ENCODE measurements at places on chromosomes 12 and 14.
A peak's percentile ranks its signal among the peaks of the same experiment; 100 is the strongest.

GRCh38 chr14:39025250-39025809, 77.7 kb downstream of the SEC23A start:
- DNase-seq: no peak

- no peak for DNase-seq
Measured at GRCh38 chr12:52534482-52534881, 14.3 kb upstream of the KRT5 start.

DNA sequence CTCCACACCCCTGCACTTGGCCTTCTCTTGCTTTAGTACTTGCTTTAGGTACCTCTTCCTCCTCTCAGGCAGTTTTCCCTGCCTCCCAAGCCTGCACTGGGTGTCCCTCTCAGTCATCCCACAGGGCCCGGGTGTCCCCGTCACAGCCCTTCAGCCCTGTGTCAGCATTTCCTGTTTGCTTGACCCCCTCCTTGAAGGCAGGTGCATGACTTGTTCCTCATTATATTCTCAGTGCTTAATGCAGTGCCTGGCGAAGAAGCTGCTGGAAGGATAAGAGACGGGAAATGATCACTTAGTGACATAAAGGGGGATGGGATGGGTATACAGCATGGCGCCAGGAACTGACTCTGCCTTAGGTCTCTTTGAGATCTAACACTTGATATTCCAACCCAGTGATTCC, 61.5 kb downstream of the IQSEC3 start:
- no peak for DNase-seq

- peak; percentile 65 for DNase-seq
Measured at GRCh38 chr14:94079891-94080620, 946 bp downstream of the DDX24 start.

- DNase-seq: peak; percentile 36
Measured at GRCh38 chr12:49622501-49623141, 740 bp upstream of the PRPF40B start.

DNA sequence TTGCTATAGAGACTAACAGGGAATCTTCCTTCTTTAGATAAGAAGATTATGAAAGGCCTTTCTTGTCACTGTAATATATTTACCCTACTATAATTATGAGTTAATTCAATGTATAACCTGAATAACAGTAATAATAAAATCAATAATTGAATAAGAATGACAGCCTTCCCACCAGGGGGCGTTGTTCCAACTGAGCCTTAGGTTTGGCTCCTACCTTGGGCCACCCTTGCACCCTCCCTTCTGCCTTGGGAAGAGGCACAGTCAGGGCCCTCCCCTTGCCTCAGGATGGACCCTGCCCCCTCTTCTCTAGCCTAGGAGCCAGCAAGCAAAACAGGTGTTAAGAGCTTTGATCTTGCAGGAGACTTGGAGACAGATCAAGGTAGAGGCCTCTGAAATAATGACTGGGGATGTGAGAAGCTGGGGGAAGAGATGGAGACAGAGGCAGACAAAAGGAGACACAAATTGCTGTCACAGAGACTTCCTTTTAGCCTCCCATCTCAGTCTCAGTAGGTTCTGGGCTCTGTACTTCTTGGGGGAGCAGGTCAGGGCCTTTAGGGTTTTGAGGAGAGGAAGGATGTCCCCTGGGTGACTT, 40.1 kb upstream of the CISTR start:
- DNase-seq: peak; percentile 32

GRCh38 chr14:104891664-104892530, 26.8 kb downstream of the CEP170B start:
- no peak for DNase-seq

- no peak for DNase-seq
Measured at GRCh38 chr14:83860631-83861155, 1669.3 kb upstream of the FLRT2 start.

DNA sequence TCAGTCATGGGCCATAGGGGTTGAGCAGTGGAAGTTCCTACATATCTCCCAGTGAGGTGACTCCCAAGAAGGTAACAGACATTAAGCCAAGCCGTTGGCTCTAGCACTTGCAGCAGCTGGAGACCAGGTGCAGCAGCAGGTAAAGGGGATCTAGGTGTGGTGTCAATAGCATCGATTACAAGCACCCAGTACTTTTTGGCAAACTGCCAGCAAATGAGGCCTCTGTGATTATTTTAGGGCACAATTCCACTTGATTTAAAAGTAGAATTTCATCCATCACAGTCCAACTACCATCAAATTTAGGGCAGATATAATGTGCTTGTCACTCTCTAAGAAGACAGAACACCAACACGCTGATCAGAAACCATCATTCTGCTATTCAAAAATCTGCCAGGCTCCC, 224.1 kb upstream of the EGLN3 start:
- no peak for DNase-seq

DNA sequence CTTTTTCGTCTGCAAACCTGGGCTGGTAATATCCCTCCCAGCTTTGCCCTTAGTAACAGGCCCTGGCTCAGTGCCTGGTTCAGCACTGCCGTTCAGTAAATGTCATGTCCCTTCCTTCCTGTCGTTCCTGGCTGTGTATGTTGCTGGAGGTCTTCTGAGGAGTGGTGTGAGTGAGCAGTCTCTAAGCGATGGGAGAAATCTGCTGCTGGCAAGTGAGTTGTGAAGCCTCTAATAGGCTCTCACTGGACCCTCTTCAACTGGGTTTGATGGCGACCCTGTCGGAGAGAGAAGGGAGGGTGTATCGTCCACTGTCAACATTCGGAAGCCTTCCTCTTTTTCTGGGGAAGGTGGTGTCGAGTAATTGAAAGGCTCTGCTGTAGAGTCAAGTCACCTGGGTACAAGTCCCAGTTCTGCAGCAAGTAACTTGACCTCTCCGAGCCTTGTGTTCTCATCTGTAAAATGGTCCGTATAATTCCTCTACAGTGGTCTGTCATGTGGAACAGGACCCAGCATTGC, 62.8 kb downstream of the HRK start:
- peak; percentile 65 for DNase-seq

- DNase-seq: peak; percentile 42
Measured at GRCh38 chr14:105532735-105533141, 6.4 kb downstream of the TMEM121 start.

DNA sequence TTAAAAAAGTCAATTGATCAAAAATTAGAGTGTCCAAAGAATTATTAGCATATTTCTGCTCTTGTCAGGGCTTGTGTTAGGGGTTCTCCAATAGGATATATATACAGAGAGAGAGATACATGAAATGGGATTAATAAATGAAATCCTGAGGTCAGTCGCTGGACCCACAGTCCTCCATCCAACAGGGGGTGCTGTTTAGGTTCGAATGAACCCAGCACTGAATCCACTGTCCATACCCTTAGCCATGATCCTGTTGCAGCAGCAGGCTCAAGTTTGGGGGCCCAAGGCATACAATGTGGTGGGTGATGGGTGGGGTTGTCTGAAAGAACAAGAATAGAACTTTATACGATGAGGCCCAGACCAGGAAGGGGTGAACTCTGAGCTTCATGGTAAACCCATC, 780 bp upstream of the MYO1H start:
- DNase-seq: no peak

GRCh38 chr12:49843411-49843810, 505 bp upstream of the BCDIN3D start:
- no peak for DNase-seq

- no peak for DNase-seq
Measured at GRCh38 chr12:54879579-54879978, 25.3 kb downstream of the MUCL1 start.

- DNase-seq: no peak
Measured at GRCh38 chr14:96410119-96410518, 18.2 kb downstream of the AK7 start.

GRCh38 chr14:50060871-50061663, 55.3 kb downstream of the VCPKMT start:
- DNase-seq: peak; percentile 97

GRCh38 chr12:79531518-79531917, 159.2 kb downstream of the PAWR start:
- peak; percentile 42 for DNase-seq

GRCh38 chr14:56187736-56188135, 69.5 kb downstream of the PELI2 start:
- no peak for DNase-seq

DNA sequence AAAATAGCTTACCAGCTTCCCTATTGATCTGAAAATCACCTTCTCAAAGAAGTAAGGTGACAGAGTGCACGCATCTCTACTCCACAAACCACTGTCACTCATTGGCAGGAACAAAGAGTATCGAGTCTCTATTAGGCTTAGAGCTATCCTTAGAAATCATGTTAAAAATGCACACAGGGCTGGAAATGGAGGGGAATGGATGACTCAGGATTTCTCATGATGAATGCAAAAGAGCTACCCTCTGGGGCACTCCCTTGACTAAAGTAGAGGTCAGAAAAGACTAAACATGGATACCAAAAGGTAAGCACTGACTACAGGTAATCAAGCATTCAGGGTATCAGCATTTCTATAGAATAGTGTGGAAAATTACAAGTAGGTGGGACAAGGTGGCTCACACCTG, 96.1 kb upstream of the ANO4 start:
- no peak for DNase-seq

DNA sequence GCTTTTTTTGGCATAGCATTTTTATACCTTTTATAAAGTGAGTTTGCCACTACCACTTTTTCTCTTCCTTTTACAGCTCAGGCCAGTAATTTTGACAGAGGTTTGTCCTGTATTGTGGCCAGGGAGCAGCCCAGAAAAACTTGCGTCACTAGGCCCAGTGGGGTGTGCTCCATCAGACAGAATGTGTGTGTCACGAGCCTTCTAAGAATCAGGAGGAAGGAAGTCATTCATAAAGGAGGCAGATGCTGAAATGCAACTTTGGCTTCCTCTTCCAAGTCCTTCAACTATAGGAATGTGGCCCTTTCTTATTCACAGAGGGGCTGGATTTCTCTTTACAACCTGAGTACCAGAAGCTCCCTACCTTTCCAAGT, 10.1 kb upstream of the RAB35 start:
- DNase-seq: peak; percentile 18

DNA sequence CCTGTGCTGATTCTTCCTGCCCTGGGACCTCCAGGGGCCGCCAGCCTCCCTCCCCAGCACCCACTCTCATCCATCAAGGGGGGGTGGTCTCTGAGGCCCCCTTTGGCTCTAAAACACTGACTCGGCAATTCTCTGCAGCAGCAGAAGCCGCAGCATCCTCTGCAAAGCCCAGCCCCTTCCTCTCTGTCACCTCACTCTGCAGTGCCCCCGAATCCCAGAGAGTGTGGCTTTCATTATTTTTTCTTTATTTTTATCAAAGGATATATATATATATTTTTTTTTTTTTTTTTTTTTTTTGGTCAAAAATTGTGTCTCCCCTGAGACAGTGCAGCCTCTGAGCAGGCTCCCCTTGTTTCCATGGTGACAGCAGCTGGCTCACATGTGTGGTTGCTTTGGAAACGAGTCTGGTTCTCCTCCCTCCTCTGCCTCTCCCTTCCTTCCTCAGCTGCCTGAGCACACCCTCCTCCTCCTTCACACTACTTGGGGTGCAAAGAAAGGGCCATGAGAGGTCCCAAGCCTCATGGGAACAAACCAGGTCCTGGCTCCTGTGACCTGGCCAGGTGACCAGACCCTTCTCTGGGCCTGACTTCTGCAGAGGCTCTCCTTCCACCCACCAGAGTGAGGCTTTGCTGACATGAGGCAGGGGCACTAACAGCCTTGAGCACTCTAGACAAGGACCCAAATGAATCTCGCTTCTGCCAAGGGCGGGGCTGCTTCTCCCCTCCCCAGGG, 100.5 kb downstream of the LRRC74A start:
- DNase-seq: peak; percentile 69

- peak; percentile 62 for DNase-seq
Measured at GRCh38 chr12:54197431-54197909, 8.7 kb upstream of the SMUG1 start.

- peak; percentile 72 for DNase-seq
Measured at GRCh38 chr12:130826151-130826801, 12.8 kb downstream of the STX2 start.

- DNase-seq: peak; percentile 76
Measured at GRCh38 chr14:61132336-61132735, 148.8 kb downstream of the TMEM30B start.

- DNase-seq: no peak
Measured at GRCh38 chr12:57456737-57457490, 1.8 kb downstream of the INHBE start.

DNA sequence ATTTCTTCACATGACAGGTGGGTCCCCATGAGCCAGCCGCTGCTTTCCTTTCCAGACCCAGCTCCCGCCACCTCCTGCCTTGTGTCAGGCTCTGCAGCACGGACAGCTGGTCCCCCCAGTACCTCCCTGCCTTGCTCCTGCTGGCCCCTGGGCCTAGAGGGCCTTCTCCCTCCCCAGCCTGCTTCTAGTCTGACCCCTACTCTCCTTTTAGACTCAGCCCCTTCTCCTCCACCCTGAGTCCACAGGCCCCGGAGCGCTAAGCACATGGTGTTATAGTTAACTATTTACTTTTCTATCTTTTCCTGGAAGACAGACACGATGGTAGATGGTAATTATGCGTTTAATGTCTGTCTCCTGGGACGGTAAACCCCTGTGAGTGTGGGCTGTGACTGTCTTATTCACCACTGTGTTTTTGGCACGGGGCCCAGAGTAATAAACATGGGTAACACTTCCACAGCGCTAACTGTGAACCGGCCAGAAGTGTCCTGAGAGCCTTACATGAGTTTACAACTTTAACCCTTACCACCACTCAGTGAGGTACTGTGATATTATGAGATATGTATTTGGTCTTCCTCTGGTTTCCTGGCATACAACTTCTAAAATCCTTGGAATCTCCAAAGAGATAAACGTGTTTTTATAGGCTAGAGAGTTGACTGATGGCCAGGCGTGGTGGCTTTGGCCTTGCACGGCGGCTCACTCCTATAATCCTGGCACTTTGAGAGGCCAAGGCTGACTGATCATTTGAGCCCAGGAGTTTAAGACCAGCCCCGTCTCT, 41.2 kb downstream of the DGLUCY start:
- peak; percentile 78 for DNase-seq

DNA sequence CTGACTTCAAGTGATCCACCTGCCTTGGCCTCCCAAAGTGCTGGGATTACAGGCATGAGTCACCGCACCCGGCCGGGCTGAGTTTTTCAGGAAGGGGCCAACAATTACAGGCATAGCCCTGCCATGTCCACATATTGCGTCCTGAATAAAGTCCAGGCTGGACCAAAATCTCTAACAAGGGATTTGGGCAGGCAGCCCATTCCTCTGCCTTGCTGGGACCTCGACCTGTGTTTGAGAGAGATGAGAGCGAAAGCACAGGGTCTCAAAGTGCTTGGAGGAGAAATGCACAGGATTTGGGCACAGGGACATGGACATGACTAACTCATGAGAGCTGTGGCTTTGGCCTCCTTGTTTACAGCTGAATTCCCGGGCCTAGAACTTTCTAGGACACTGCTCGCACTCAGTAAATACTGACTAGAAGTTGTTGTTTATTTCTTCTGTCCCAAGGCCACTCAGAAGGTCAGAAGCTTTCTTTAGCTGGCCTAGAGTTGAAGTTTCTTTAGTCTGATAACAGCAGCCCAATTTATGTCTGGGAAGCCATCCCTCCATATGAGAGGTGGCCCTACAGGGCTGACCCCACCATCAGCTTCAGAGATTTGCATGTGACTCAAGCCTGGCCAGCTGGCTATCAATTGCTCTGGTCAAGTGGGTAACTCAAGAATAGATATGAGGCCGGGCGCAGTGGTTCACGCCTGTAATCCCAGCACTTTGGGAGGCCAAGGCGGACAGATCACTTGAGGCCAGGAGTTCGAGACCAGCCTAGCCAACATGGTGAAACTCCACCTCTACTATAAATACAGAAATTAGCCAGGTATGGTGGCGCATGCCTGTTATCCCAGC, 11.7 kb downstream of the CAMKK2 start:
- DNase-seq: no peak

GRCh38 chr12:53533471-53533870, 26.2 kb upstream of the NPFF start:
- DNase-seq: no peak

- DNase-seq: no peak
Measured at GRCh38 chr12:67068204-67068731, 200.9 kb upstream of the CAND1 start.

GRCh38 chr12:107645630-107646333, 39.8 kb upstream of the PWP1 start:
- DNase-seq: no peak

Measured in EH (cell line).